Kasumi-1 (cell line): ENCODE measurements at places on chromosomes 6 and 20.

GRCh38 chr6:23244300-23244699 lies 674.9 kb downstream of the HDGFL1 start:
- DNase-seq = no peak

- no peak for DNase-seq
These were observed 306.9 kb downstream of the LRFN2 start for GRCh38 chr6:40280231-40280630.

GRCh38 chr6:112827793-112828192 lies 480.7 kb downstream of the RFPL4B start:
- DNase-seq = peak; percentile 17

DNA sequence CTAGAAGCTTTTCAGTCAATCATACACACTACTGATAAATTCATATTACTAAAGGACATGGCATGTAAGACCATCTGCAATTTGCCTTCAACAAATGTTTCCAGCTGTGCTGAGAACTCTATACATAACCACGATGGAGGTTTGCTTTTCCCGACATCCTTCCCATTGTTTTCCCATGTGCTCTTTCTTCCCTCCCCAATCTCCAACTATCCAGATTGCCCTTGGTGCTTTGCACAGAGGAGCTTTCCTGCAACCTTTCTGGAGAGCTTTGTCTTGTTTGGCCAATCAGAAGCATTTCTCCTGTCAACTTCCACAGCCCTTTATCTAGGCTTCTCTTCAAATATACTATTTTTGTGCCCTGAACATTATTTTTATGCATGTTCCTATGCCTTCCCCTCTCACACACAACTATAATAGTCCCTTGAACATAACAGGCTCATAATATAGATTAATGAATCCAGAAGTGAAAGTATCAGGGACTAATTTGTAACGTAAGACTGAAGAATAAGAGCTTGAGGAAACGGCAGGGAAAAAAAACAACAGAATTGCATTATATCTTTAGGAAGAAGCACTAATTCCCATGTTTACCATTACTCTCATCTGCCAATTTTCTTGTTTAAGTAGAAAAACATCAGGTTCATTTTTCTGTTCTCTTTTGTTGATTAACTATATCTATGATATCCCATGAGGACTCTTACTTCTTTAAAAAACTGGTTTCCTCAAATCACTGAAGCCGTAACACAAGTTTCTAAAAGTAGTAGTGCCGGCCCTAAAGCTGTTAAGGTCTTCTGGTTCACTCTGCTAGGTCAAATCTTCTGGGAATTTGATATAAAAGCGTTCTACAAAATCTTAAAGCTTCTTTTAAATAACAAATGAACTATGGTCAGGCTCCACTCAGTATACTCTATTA lies 20.1 kb downstream of the SMLR1 start:
- DNase-seq = no peak

- no peak for DNase-seq
These were observed 132.2 kb downstream of the LPA start for GRCh38 chr6:160531826-160532225.

DNA sequence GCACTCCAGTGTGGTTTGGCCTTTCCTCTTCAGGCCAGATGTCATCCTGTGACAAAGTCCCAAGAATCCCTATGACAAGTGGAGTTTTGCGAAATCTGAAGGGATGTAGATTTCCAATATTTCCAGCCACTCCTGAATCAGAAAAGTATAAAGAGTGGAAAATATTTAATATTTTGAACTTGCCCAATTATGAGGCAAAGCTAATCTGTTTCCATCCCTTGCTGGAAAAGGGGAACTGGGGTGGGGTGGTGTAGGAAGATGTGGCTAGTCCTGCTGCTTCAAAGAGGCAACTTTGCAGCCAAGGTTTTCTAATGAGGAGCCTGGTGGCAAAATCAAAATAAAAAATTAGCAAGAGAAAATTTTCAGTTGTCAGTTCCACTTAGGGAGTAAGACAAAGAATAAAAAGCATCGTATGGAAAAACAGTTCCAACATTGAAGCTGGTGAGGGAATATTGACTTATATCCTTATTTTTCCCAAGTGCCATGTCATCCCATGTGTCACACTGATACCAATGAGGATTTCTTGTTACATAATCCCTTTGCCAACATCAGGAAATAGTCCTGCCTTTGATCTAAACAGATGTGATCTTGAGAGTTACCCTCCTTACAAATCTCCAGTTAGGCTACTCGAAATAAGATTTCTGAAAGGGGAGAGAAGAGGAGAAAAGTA lies 480.0 kb upstream of the JARID2 start:
- DNase-seq = peak; percentile 21

DNA sequence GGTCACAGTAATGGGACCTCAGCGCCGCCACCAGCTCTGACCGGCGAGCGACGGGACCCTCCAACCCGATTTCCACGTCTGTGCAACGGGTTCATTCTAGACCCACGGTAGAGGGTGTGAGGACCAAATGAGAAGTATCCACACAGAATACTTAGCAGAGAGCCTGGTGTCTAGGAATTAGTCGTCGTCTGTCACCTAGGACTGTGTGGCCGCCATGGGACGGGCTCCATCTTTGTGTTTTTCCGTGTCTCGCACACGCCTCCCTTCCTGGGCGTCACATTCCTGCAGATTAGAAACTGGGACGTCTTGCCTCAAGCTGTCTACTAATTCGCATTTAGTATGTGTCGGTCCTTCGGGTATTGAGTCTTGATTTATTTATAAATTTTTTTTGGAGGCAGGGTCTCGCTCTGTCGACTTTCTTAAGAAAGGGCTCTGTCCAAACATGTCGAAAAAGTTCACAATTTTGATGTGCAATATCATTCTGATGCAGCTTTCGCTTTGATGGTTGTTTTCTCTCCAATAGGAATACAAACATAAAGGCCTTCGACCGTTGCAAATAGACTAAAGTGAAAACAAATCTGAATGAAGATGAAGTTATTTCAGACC lies 563 bp downstream of the MGME1 start:
- peak; percentile 61 for DNase-seq

DNA sequence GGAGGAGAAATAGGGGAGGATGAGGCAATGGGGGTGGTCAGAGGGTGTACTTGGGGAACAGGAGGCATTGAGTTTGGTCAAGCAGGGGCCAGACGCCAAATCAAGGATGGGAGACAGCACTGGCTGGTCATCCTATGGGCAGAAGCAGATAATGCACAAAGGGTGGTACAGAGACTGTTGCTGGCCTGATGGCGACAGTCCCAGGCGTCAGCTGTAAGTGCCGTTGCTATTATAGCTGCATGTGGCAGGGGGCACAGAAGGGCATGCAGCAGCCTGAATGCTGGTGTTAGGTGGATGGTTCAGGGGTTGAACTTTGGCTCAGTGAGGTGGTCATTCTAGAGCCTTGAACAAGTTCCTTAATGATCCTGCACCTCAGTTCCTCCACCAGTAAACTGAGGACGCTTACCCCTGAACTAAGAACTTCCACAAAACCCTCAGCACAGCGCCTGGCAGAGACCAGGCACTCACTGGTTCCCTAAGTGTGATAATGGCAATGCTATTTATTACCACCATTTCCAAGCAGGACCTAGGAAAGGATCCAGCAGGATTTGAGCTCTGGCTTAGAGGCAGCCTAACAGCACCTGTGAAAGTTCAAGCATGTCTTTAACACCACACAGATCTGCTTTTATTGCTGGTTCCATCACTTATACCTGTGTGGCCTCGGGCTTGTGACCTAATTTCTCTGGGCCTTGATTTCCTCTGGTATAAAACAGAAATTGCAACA lies 162.7 kb downstream of the INSM1 start:
- DNase-seq = no peak

DNA sequence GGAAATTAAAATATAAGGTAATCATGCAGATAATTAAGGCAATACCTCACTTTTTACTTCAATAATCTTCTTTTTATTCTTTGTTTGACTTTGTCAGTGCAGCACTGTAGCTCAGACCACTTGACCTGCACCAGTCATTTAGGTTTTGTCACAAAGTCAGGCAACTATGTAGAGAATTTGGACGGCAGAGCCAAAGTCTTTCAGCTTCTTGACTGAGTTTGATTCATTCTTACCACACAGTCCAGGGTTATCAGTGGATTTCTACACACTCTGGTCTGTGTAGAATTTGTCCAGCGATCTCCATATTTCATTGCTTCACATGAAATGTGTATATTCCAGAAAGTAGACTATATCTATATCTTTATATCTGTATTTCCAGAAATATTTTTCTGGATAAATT lies 107.3 kb downstream of the TFAP2B start:
- no peak for DNase-seq

DNA sequence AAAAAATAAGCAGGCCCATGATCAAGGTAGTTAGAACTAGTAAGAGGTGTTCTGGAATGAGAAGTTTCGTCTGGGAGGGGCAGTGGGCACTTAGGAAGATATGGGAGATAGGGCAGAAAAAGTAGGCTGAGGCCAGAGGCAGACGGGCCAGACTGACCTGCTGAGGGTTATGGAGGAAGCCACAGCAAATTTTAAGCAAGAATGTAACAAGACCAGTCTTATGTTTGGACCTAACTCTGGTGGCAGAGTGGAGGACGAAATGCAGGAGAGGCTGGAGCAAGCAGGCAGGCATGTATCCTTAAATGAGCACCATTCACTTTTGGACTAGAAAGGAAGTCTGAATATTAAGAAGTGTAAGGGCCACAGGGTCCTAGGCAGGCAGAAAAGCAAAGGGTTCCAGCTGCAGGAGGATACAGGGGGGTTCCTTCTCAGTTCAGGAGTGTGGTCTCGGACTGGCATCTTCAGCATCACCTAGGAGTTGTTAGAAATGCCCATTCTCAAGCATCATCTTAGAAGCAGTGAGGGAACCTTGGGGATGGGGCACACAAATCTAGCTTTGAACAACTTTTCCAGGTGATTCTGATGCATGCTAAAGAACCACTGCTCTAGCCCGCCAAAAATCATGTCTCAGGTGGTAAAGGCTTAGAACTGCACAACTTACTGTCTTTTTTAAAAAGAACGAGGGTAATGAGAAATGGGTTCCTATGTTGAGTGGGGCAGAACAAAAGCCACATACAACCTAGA lies 1.7 kb upstream of the DSTN start:
- DNase-seq = peak; percentile 12

GRCh38 chr6:169789146-169789943 lies 37.9 kb downstream of the ERMARD start:
- DNase-seq = no peak

DNA sequence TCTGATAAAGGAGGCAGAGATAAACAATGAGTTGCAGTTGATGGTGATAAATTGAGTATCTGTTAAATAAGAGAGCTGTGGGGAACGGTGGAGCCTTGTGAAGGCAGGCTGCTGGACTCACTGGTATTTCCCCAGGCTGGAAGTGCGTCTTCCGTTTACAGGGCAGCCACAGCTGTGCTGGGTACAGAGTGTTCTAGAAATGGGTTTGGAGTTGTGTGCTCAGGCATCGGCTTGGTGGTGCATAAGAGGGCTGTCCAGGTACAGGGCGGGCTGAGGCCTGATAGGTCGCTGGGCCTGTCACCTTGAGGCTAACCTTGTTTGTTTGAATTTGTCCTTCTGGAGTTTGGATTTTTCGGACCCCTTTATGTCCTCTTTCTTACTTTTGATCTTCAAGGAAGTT lies 39.3 kb downstream of the ARID1B start:
- DNase-seq = no peak

GRCh38 chr6:28929887-28930620 lies 6.3 kb upstream of the TRIM27 start:
- DNase-seq = no peak

- no peak for DNase-seq
These were observed 45.4 kb downstream of the CDS2 start for GRCh38 chr20:5172167-5172601.

GRCh38 chr6:100001915-100002388 lies 7.9 kb upstream of the MCHR2 start:
- DNase-seq = peak; percentile 81

DNA sequence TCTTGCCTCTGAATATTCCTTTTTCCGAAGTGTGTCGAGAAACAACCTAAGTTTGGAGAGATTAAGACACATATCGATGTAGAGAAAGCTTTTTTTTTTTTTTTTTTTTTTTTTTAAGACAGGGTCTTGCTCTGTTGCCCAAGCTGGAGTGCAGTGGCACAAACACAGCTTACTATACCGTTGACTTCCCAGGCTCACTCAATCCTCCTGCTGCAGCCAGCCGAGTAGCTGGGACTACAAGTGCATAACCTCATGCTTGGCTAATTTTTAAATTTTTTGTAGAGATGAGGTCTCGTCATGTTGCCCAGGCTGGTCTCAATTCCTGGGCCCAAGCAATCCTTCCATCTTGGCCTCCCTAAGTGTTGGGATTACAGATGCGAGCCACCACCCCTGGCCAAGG lies 21.4 kb downstream of the SLC17A5 start:
- DNase-seq = no peak

GRCh38 chr6:156658966-156659821 lies 118.0 kb upstream of the ARID1B start:
- no peak for DNase-seq

GRCh38 chr6:36028877-36029324 lies 1.3 kb downstream of the MAPK14 start:
- peak; percentile 81 for DNase-seq

DNA sequence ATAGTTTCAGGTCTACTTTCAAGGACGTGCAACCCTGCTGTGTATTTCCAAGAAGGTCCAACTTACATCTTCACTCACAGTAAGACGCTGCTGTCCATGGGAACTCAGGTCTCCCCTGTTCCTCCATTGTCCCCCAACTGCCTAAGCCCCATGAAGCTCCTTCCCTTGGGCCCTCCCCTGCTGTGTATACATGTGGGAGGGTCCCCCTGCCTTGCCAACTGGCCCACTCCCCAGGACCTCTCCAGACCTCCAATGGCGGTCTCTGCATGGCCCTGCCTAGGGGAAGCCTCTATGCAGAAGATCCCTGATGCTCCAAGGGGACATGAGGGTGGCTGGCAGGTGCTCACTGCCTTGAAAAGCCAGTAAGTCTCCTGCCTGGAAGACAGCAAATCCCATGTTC lies 186.7 kb upstream of the CST7 start:
- DNase-seq = no peak

- no peak for DNase-seq
These were observed 45.9 kb downstream of the RIPOR3 start for GRCh38 chr20:50645253-50646068.

DNA sequence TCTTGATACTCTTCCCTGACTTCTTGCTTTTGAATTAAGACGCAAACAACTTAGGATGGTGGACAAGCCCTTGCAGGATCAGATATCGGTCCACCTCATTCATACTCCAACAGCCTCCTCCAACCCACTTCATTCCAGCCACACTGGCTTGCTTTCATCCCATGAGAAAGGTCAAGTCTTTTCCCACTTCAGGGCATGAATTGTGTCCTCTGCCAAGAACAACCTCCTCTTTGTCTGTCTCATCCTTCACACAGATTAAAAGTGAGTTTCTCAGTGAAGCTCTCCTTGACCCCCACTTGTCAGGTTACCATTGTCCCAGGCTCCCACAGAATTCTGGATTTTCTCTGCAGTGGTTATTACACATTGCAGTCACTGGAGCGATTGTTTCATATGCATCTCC lies 91.8 kb upstream of the TGM3 start:
- no peak for DNase-seq

GRCh38 chr6:2919886-2920285 lies 16.8 kb upstream of the SERPINB9 start:
- DNase-seq = no peak

DNA sequence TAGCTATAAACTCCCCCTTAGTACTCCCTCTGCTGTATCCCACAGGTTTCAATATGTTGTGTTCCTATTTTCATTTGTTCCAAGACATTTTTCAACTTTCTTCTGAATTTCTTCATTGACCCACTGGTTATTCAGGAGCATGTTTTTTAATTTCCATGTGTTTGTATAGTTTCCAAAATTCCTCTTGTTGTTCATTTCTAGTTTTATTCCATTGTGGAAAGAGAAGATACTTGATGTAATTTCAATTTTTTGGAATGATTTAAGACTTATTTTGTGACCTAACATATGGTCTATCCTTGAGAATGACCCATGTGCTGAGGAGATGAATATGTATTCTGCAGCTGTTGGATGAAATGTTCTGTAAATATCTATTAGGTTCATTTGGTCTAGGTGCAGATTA lies 497.2 kb downstream of the BCKDHB start:
- DNase-seq = no peak
